ENCODE measurements at places on chromosomes 7 and 10.

GRCh38 chr7:107506674-107507339 is 37.0 kb downstream of the GPR22 start:
- no peak for DNase-seq

GRCh38 chr7:150403376-150404171 is 24.4 kb downstream of the ZNF775 start:
- no peak for DNase-seq

- no peak for DNase-seq
Measured at GRCh38 chr7:21429786-21430574, 2.1 kb downstream of the SP4 start.

DNA sequence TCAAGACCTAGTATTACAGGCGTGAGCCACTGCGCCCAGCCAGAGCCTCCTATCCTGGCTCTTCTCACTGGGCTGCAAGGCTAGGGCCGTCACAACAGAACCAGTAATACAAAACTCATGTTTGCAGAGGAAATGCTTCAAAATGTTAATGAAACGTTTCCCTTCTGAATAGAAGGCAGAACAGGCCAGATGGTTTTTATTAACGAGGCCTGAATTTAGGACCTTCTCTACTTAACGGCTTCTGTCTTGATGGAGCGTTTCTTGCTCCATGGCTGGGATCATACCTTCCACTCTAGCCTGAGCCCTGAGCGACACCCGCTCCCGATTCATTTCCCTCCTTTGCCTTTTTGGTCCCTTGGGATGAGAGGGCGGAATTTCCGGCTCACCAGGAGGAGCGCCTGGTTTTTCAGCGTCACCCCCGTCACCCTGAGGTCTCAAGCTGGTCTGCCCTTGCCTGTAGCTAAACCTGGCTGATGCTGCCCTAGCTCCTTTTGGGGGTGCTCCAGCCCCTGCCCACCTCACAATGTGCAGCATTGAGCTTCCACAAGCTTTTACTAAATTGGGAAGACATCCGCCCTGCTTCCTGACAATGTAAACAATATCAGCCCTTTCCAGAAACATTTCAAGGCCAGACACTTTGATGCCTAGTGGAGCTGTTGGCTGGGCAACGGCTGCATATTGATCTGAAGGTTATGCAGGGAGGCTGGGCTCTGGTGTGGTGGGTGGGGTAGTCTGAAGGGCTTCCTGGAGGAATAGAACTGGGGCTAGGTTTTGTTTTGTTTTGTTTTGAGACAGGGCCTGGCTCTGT is 5.2 kb downstream of the CLIP2 start:
- DNase-seq: no peak

GRCh38 chr7:5419539-5420066 is 4.0 kb downstream of the TNRC18 start:
- no peak for DNase-seq

GRCh38 chr10:5105626-5106025 is 11.4 kb downstream of the AKR1C3 start:
- DNase-seq: no peak

- DNase-seq: no peak
Measured at GRCh38 chr10:122756656-122757055, 57.0 kb upstream of the C10orf120 start.

- no peak for DNase-seq
Measured at GRCh38 chr7:67604461-67605386, 608.1 kb downstream of the TYW1 start.

GRCh38 chr7:142885311-142886230 is at the start of gene TRPV6:
TRPV6 (minus strand) TSS chr7:142885745.
- DNase-seq: no peak

- DNase-seq: no peak
Measured at GRCh38 chr10:29806350-29806788, 171.6 kb upstream of the SVIL start.

GRCh38 chr10:130062201-130062600 is 48.4 kb downstream of the C10orf143 start:
- DNase-seq: no peak

GRCh38 chr10:93435621-93436397 is 46.3 kb downstream of the MYOF start:
- no peak for DNase-seq

GRCh38 chr7:117385363-117386109 is 41.8 kb downstream of the ASZ1 start:
- DNase-seq: no peak

DNA sequence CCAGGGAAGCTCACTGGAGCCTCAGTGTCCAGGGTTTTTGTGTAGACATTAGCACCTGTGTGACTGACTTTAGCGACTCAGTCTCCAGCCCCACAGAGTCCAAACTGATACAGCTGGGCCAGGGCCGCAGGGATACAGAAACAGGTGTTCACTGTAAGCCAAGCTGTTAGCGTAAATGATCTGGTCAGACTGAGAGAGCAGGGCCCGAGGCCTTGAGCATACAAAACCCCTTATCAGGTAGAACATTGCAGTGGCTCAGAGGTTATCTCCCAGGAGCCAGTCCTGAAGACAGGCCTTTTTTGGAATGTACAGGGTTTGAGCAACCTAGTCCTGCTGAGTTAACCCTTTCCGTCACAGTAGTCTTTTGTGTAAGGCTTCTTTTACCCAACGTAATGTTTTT is 25.0 kb downstream of the LHPP start:
- DNase-seq: no peak

DNA sequence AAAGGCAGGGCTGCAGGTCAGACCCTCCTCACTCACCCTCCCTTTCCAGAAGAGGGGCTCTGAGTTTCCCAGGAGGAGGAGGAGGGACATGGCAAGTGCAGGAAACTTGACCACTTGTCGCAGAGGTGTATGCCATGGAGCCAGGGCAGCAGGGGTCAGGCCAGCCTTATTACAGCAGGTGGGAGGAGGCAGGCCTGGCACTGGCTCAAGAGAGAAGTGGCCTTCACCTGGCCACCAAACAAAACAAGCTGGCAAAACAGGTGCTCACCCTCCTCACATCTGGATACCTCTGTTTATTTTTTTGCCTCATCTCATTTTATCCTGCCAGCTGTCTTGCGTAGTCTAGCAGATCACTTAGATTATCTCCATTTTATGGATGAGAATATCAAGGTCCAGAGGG is 12.5 kb downstream of the COL13A1 start:
- no peak for DNase-seq

DNA sequence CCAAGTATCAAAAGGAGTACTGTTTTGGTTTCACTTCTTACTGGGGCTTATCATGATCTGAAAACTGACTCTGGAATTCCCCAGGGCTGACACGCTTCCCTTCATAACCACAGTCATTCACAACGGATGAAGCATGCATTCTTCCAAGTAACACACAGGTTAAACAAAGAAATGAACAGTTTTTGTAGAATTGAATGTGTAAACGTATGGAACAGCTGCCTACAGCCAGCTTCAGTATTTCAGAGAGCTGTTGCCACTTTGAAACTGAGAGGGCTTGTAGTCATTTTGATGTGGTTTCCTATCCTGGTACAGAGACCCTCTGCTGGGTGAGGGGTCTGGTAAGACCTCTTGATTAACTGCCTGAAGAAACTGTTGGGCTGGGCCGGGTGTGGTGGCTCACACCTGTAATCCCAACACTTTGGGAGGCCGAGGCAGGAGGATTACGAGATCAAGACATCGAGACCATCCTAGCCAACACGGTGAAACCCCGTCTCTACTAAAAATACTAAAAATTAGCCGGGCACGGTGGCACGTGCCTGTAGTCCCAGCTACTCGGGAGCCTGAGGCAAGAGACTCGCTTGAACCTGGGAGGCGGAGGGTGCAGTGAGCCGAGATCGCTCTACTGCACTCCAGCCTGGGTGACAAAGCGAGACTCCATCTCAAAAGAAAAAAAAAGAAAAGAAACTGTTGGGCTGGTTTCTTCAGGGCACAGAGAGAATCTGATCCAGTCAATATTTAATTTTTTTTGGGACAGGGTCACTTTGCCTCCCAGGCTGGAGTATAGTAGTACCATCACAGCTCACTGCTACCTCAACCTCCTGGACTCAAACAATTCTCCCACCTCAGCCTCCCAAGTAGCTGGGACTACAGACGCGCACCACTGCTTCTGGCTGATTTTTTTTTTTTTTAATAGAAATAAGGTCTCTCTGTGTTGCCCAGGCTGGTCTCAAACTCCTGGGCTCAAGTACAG is 4.7 kb downstream of the NFE2L3 start:
- DNase-seq: no peak

GRCh38 chr10:95428701-95429100 is 132.5 kb downstream of the SORBS1 start:
- DNase-seq: no peak

GRCh38 chr10:107517811-107518210 is 353.3 kb upstream of the SORCS1 start:
- no peak for DNase-seq

GRCh38 chr7:122629412-122629953 is 69.4 kb downstream of the RNF133 start:
- DNase-seq: no peak

DNA sequence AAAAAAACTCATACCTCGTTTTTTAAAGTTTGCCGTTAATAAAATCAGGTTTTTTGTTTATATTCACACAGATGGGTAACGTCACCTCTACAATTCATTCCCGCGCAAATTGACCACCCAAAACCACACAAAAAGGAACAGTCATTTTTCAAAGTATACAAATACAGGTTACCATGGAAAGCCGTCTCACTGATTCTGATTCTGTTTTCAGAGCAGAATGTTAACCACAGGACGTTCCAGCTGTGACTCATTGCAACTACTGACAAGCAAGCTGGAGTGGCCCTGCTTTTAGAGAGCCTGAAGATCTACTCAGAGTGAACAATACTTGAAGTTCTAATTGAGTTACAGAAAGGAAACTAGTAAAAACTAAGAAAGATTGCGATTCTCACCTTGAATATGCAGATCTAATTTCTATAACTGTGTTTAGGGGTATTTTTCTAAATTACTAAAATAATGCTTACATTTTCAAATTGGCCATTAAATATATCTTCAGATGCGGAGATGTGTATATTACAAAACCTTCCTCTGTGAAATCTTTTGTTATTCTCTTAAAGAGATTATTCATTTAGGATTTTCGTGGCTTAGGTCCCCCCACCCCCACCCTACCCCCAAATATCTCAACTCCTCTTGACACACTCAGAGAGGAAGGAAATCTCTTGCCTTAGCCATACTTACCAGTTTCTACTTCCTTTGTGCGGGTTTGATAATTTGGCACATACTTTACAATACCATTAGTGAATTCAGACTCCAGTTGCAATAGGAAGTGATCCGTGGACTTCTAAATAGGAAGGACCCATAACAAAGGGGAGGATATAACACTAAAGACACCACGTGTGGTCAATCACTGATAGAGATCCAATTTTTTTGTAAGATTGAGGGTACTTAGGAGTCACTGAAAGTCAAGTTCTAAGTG is 106.0 kb downstream of the CUBN start:
- peak; percentile 48 for DNase-seq

DNA sequence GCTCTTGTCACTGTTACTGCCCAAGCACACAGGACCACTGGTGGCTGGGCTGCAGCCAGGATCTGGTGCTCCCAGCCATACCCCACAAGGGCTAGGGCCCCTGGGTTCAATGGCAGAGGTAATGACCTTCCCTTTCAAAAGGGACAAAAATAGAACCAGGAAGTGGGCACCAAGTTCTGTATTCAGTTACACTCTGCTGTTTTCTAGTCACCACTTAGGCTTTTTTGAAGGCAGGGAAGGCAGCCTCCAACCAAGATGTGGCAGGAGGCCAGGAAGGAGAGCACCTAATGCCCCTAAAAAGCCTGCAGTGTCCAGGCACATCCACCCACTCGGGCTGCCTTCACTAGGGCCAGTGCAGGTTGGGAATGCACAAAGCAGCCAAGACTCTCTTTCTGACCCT is 47.8 kb downstream of the NOD1 start:
- no peak for DNase-seq

DNA sequence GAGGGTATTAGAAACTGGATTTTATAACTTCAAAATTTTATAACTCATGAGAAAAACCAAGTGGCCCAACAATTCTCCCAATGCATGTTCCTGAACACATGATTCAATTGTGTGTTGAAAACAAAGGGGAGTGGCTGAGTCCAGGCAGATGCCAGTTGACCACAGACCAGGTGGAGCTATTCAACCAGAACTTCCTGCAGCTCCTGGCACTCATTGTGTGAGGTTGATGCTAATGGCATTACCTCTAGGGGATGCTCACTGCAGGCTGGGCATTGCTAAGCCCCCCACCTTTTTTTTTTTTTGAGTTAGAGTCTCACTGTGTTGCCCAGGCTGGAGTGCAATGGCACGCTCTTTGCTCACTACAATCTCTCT is 20.3 kb downstream of the MYOF start:
- no peak for DNase-seq

DNA sequence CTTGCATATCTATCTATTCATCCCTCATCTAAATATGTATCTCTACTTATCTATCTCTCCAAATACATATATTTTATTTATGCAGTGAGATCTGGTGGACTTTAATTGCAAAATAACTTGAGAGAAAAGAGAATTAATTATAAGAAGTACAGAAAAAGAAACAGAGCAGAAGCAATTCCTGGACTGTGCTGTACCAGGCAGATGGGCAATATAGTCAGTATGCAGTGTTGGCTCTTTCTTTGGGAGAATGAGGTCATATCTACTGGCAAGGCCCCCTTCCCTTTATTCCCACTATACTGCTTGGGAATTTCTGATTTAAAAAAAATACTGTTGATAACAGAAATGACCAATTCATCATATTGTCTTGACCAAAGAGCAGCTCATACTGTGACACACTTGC is 49.0 kb upstream of the TOMM7 start:
- no peak for DNase-seq

- no peak for DNase-seq
Measured at GRCh38 chr7:75631711-75632110, 107.0 kb downstream of the HIP1 start.

GRCh38 chr10:111885046-111885445 is 298.5 kb downstream of the GPAM start:
- no peak for DNase-seq

- DNase-seq: no peak
Measured at GRCh38 chr10:8056871-8057331, 2.4 kb downstream of the GATA3 start.

DNA sequence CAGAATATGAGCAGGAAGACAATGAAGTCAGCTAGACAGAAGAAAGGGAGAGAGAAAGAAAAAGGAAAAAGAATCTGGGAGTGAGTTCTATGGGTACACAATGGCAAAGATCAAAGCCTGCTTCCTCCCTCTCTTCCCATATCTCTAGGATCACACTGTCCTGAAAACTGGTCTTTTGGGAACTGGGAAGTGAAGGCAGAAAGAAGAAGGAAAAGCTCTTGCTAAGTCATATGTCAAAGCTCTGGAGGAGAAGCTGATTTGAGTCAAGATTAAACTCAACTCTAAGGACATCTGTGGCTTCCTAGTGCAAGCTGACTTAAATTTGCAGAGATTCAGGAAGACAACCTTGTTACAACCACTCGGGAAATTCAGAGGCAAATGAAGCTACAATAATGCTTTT is 147.5 kb downstream of the DOCK4 start:
- DNase-seq: no peak

DNA sequence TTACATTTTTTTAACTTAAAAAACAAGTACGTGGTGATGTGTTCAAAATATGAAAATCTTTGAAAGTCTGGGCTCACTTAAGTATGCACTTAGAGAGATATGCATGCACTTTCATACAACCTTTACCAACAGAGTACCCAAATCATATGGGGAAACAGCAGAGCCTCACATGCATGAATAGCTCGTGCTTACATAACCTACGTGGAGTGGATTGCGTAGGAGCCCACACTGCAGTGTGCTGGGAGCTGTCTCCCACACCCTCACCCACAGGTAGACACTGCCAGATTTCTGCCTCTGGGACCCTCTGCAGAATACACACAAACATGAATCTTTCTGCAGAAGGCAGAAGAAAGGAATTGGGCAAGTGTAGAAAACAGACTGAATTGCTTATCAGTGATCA is 581 bp downstream of the CLCN1 start:
- DNase-seq: no peak

- DNase-seq: no peak
Measured at GRCh38 chr10:119769886-119770285, 44.0 kb downstream of the INPP5F start.
